ENCODE measurements at places on chromosomes 12 and 14.

DNA sequence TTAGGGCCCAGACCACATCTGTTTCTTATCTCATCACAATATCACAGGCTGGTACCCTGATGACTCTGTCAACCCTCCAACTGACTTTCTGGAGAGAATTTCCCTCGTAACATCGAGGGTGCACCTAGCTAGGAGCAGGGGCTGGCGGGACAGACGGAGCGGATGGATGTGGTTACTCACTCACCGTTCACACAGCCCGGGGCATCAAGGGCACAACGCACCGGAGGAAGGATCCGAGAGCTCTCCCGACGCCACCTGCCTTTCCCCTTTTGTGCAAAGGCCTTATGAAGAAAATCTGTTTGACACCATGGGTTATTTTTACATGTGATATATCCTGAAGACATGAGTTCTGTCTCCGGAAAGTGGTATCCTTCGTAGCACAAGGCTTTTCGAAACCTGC, 31.4 kb downstream of the SLC15A4 start:
- DNase-seq: no peak

DNA sequence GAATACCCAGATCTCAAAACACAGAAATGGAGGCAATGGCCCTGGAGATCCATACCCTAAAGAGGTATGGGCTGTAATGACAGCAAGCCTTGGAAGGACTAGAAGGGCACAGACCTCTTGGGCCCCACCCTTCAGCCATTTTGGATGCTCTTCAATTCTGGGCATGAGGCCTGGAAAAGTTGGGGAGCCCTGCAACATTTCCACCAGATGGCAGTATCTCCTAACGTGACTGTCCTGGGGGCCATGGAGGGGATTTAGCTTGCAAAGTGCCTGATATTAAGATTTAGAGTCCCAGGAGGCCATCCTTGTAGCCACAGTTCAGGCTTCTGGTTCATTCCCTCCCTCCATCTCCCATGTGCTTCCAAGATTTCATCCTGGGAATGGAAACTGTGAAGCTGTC, 30.2 kb downstream of the KCNA5 start:
- no peak for DNase-seq

DNA sequence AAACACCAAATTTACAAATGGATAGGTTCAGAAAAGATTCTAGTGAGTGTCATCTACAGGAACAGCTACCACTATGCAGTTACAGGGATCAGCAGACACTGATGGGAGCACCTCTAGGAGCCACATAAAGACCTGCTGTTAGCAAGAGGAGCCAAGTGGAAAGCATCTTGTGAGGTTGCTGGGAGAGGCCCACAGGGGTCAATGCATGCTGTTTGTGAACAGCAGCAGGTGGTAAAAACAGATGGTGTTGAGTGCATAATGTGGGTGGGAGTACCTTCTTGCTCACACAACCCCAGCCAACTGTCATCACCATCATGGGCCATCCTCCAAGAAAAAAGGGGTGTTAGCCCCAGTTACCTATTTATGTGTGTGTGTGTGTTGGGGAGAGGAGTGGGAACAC, 215.2 kb upstream of the SSTR1 start:
- DNase-seq: no peak

GRCh38 chr14:53144244-53144643, 8.9 kb downstream of the DDHD1 start:
- no peak for DNase-seq

- no peak for DNase-seq
Observed at GRCh38 chr12:69540987-69541386, 44.3 kb upstream of the CCT2 start.

GRCh38 chr14:103247169-103247606, 86.8 kb upstream of the EIF5 start:
- DNase-seq: no peak

GRCh38 chr12:124369827-124370378, 75.0 kb downstream of the RFLNA start:
- no peak for DNase-seq

GRCh38 chr14:20215196-20215595, 8.3 kb upstream of the OR11H6 start:
- no peak for DNase-seq

DNA sequence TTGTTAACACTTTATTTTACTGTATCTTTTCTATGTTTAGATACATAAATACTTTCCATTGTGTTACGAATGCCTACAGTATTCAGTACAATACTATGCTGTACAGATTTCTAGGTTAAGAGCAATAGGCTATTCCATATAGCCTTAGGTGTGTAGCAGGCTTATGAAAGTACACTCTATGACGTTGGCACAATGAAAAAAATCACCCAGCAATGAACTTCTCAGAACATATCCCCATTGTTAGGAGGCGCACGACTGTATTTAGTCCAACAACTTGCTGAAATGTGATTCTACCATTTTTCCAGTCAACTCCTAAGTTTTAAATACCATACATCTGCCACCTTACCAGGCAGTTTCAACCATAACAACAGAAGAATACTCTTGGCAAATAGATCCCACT, 1.8 kb downstream of the PARP11 start:
- no peak for DNase-seq

- DNase-seq: no peak
Observed at GRCh38 chr12:67759829-67760228, 111.3 kb downstream of the DYRK2 start.

DNA sequence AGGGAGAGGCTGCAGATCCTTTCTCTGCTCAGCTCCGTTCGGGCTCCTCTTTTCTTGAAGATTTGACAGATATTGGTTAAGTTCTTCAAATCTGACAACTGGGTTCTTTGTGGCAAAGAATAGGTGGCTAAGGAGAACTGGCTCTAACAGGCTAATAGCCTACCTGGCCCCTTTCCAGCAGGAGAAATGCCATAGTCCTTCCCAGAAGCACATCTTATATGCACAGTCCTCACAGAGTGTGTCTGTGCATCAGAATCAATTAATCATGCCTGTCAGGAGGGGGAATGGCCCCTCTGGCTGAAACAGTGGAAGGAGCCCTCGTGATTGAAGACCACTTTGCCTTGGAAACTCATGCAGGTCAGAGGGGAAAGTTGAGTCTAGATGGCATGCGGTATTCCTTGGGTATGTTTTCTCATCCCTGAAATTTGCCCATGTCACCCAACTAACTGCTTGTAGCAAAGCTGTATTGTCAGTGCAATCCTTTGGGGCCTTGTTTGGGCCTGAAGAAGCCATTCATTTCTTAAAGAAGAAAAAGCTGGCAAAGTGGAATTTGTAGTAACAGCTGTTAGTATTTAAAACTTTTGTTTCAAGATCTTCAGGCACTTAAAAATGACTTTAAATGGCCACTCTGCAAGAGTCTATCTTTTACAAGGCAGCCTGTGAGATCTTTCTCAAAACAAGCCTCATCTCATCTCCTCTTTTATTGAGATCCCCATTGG, 251.5 kb downstream of the ZFP36L1 start:
- no peak for DNase-seq

GRCh38 chr12:52235001-52235764, 2.1 kb downstream of the KRT7 start:
- no peak for DNase-seq

- no peak for DNase-seq
Observed at GRCh38 chr12:15458008-15458407, 135.7 kb downstream of the PTPRO start.

GRCh38 chr12:133204264-133204603, 22.9 kb downstream of the ZNF268 start:
- no peak for DNase-seq

DNA sequence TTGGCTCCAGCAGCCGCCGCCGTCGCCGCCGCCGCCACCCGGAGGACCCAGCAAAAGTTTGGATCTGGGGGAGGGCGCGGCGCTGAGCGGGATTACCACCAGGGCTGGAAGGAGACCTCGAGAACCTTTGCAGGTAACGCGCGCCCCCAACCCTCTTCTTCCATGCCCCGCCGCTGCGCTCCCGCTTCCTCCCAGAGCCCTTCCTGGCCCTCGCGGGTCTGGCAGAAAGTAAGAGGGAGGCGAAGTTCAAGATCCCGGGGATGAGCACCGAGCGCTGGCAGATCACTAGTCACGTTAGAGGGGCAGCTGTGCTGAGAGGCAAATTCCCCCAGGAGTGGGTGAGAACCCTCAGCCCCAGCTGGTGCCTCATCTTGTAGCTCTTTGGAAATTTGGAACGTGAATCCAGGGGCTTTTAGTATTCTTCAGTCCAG, 3.9 kb downstream of the FLRT2 start:
- DNase-seq: no peak

- DNase-seq: no peak
Observed at GRCh38 chr14:67952786-67953185, 133.2 kb downstream of the RAD51B start.

DNA sequence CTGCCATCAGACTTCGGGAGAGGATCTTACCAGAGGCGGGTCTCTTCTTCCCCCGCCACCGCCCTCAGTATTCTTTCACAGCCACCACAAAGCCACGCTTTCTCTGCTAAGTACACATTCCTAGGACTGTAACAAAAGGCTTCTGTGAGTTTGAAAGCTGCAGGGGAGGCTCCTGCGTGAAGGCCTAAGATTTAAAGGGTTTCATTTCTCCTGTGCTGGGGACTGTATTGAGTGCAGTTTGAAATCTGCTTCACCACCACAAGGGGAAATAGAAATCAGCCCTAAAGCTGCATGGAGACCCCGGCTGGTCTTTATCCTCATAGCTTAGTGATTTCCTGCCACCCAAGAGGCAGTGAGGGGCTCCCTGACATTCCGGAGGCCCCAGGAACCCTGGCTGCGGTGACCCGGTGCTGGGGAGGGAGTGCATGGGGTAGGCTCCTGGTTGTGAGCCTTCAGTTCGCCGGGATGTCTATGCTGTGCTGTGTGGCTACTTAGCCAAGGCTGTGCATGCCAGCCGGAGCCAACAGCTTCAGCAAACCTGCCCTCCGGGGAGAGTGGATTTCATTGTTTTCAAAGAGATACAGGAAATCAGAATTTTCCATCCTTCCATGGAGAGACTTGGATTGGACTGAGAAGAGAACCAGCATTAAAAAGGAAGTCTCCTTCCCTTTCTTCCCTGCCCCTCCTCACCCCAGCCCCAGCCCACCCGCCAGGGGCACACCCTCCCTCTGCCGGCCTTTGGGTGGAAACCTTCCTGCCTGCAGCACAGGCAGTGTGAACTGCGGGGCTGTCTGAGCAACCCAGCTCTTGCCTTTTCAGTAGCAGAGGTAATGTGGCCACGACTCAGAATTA, 163.3 kb downstream of the ETV6 start:
- peak; percentile 51 for DNase-seq

- DNase-seq: no peak
Observed at GRCh38 chr12:94012071-94012470, 136.3 kb upstream of the PLXNC1 start.

- DNase-seq: no peak
Observed at GRCh38 chr14:104467641-104468040, 111.9 kb upstream of the C14orf180 start.

GRCh38 chr14:20583142-20583541, 4.7 kb downstream of the RNASE11 start:
- no peak for DNase-seq

DNA sequence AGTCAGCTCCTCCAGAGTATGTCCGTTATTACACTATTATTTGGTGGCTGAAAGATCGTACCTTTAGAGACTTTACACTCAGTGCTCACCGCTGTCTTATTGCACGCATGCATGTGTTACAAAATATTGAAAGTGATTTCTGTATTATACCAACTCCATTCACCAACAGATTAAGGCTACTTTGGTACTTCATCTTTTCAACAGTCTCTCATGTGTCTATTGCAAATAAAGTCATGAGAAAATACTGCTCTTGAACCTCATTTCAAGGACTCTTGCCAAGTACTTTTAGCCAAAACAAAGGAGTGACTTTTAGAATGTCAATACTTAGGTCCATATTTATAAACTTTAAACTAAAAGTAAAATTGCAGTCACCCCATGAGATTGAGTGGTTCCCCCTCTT, 503.6 kb downstream of the TMEM121 start:
- DNase-seq: no peak

GRCh38 chr12:68622250-68622649, 11.6 kb downstream of the RAP1B start:
- no peak for DNase-seq

DNA sequence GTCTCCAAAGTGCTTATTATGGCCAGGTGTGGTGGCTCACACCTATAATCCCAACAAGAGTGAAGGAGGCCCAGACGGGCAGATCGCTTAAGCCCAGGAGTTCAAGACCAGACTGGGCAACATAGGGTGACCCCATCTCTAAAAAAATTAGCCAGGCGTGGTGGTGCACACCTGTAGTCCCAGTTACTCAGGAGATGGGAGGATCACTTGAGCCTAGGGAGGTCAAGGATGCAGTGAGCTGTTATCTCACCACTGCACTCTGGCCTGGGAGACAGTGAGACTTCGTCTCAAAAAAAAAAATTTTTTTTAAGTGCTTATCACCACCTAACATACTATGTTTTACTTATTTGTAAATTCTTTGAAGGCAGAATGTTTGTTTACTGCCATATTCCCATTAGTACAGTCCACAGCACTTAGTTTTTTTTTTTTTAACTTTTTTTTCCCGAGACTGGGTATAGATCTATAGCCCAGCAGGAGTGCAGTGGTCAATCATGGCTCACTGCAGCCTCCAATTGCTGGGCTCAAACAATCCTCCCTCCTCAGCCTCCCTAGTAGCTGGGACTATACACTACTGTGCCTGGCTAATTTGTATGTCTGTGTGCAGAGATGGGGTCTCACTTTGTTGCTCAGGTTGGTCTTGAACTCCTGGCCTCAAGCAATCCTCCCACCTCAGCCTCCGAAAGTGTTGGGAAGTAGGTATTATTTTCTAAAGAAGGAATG, 4.7 kb upstream of the KANSL2 start:
- DNase-seq: no peak

GRCh38 chr14:36226164-36226563, 49.6 kb upstream of the PTCSC3 start:
- DNase-seq: no peak

- peak; percentile 86 for DNase-seq
Observed at GRCh38 chr12:47717443-47718193, 7.7 kb downstream of the ENDOU start.

DNA sequence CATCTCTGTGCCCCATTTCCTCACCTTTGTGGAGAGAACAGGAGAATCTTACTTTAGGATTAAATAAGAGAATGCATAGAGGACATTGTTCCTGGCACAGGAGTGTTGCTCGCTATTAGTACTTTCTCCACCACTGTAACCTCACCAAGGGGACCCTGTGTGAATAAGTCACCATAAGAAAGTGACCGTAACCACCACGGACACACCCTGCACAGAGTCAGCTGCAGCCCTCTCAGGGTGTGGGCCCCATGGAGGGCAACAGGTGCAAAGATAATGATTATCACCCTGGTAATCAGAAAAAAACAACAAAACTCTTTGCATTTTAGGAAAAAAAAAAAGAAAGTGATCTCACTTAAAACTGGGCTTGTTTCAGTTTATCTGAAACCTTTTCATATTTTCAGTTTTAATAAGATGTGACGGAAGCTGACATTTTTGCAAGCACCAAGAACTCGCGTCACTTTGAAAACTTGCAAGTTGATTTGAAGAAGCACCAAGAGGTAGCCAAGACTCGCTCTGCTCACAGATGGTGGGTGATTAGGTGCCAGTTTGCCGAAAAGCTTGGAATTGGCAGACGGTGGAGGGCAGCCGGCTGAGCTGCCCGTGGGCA, 87.0 kb upstream of the VRK1 start:
- no peak for DNase-seq

GRCh38 chr14:34164162-34164864, 213.4 kb upstream of the EGLN3 start:
- no peak for DNase-seq

Data from NCI-H1436 (cell line).